ENCODE measurements at places on chromosomes 6 and 20.
A peak's percentile ranks its signal among the peaks of the same experiment; 100 is the strongest.

GRCh38 chr20:15784020-15784419 lies 789.2 kb downstream of the KIF16B start:
- DNase-seq: no peak

- peak; percentile 34 for DNase-seq
Measured at GRCh38 chr20:48745330-48745729, 82.5 kb downstream of the PREX1 start.

- peak; percentile 68 for DNase-seq
Measured at GRCh38 chr6:43668151-43669028, 19.2 kb downstream of the MRPS18A start.

GRCh38 chr20:59577037-59577808 lies 27.1 kb upstream of the PHACTR3 start:
- no peak for DNase-seq

GRCh38 chr6:130132286-130132701 lies 90.5 kb downstream of the SAMD3 start:
- DNase-seq: no peak

GRCh38 chr6:170052991-170053821 lies 237.7 kb downstream of the DLL1 start:
- DNase-seq: no peak

DNA sequence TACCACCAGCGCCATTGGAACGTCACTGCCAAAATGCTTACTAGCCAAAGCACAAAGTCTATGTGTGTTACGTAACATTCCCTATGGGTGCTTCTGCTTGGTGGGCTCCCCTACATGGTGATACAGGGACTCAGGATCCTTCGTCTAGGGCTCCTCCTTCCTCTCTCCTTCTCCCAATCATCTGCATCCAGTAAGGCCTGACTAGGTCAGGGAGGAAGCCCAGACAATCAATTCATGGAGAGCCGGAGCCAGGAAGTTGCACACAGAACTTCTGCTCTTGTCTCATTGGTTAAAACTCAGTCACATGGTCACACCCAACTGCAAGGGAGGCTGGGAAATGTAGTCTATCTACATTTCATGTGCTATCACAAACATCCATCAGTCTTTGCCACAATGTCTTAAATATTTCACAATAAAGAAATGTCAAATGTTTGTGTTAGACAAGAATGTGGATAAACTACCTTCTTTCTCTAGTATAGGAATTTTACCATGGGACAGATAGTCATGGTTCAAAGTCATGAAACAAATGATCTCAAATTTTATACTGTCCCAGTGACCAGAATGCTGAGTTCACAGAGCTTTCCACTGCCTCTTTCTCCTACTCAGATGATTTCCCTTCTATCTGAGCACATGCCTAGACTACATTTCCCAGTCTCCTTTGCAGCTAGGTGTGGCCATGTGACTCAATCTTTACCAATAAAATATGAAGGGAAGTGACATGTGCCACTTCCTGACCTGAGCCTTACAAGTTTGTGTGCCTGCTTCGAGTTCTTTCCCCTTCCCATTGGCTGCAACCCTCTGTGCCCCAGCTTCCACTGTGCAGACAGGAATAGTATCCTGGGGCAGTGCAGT lies 9.3 kb upstream of the KCNK15 start:
- peak; percentile 95 for DNase-seq

DNA sequence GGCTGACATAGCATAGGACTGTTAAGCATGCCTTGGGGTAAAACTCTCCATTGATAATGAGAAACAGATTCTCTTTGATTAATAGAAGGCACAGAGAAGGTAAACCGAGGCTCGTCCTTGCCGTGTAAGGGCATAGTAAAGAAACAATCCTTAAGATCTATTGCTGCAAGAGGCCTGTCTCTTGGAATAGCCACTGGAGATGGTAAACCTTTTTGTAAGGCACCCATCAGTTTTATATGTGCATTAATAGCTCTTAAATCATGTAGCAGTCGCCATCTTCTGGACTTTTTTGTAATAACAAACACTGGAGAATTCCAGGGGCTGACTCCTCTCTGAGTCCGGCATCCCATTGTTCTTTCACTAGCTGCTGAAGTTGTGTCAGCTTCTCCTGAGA lies 8.4 kb upstream of the ABHD12 start:
- DNase-seq: peak; percentile 93

DNA sequence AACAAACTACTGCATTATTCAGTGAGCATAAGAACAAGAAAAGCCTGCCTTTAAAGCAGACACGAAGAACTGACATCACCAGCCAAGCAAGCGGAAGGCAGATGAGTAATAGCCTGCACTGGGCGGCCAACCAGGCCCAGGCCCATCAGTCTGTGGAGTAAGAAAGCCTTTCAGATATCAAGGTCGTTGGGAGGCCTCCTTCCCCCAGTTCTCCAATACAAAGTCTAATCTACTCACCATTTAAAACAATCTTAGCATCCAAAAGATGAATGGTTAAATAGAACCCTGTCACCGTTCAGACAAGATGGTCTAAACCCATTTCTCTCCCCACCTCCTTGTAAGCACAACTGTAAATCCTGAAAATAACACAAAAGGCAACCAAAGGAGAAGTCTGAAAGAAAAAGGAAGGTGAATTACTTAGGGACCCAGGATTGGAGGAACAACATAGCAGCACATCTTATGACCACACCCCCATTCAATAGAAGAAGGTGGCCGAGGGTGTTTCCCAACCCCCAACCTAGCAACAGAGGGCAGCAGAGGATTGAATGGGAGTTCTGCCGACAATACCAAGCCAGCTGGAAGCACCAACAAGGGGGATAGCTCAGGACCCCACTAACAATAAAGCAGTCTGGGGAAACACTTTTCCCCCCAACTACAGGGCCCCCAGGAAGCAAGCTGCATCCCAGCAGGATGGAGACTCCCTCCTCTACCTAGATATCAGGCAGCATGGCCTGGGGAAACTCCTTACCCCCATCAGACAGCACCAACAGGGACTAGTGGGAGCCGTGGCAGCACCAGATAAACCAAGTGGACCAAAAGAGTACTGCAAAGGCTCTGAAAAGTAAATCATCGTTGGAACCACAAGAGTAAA lies 67.9 kb downstream of the ZHX3 start:
- peak; percentile 62 for DNase-seq

DNA sequence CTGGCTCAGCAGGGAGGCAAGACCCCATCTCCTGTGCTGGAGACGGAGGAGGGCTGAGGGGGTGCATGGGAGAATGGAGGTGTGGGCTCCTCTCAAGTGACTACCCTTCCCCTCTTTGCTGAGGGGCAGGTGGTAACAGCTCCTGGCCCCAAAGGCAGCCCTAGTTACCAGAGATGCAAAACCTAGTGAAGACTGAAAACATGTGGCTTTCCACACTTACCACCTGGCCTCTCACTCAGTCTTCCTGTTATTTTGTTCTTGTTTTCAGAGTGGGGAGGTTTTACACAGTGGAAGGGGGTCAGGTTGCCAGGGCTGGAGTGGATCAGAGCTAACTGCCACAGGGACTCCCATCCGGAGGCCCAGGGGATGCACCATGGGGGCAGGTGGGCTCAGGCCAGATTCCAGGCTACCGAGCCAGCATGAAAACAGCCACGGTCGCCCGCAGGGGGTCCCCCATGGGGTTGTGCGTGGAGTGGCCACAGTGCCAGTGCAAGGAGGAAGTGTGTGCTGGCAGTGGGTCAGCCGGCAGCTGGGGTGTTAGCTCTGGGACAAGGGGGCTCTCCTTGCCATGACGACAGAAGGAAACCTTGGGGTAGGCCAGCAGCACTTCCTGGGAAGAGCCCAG lies 21.1 kb downstream of the MYT1 start:
- DNase-seq: no peak

DNA sequence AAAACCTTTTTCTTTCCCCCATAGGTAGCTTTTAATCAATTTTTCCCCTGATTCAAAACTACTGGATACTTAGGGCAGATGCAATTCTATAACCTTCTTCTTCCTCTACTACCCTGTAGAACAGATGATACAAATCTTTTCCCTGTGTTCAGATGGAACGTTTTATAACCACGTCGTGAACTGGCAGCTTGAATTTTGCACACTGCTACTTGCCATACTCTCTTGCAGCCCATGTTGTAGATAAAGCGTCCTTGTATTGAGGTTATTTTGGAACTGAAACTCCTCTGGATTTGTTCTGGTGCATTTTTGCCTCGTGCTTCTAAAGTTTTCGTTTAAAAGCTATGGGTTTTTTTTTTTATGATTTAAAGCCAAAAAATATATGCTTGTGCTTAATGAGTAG lies 440.2 kb downstream of the RFPL4B start:
- DNase-seq: no peak

GRCh38 chr20:49684335-49684997 lies 29.2 kb downstream of the B4GALT5 start:
- no peak for DNase-seq

DNA sequence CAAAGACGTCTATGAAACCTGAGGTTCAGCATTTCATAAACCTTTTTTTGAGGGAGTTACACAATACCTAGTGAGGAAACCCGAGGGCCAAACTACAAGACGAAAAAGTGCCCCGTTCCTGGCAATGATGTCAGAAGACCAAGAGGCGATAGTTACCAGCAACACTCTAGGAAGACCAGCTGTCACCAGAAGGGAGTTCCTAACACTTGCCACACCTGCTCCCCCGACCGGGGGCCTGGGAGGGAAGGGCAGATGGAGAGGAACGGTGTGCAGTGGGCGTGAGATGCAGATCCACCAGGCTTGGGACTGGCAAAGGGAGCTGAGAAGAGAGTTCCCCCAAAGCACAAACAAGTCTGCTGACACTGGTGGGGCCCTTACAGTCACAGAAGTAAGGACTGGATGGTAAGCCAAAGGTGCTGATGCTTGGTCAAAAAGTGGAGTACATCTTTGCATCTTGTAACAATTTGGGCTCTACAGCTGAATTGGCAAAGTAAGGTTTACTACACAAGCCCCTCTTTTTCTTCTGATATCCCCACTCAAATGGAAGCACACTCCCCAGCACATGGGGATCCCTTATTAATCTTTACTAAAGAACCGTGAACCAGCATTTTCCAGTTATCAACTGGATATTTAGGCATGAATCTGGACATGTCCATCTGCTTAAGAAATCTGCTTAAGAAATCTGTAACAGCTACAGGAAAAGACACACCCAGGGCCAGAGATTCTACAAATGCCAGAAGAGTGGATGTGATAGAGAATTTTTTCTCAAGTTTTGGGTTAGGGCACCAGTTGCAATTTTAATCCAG lies 38.5 kb downstream of the PANK2 start:
- DNase-seq: no peak

GRCh38 chr6:23218751-23219150 lies 649.4 kb downstream of the HDGFL1 start:
- no peak for DNase-seq

- DNase-seq: no peak
Measured at GRCh38 chr20:31566658-31567379, 38.3 kb upstream of the ID1 start.

DNA sequence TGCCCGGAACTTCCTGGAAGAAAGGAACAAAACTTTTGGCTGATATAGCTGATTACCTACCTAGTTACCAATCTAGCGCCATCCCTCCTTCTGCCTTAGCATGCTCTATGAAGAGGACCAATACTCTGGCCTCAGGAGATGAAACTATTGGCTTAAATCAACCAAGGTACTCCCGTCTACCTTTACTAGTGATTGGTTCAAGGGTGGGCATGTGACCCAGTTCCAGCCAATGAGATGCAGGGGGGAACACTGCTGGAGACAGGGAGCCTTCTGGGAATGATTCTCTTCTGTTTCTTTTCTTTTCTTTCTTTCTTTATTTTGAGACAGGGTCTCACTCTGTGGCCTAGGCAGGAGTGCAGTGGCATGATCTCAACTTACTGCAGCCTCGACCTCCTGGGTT lies 72.6 kb upstream of the CCDC167 start:
- no peak for DNase-seq

DNA sequence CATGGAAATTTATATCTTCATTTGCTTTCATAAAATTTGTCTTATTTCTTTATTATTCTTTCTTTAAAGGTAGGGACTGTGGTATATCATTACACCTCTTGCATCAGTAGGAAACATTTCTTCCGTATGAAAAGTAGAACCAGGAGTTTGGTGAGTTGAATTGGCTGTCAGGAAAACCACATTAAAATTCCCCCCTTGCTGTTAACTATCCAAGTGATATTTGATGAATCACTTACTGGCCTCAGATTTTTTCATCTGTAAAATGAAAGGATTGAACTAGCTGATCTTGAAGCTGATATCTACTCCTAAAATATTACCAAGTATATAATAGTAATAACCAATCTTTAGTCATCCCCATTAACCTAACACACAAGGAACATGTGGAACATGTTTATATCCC lies 460.9 kb downstream of the GJA1 start:
- DNase-seq: no peak

- no peak for DNase-seq
Measured at GRCh38 chr6:154994836-154995253, 270 bp upstream of the TIAM2 start.

- DNase-seq: no peak
Measured at GRCh38 chr6:45626087-45626891, 248.6 kb upstream of the SUPT3H start.

GRCh38 chr6:17093686-17094085 lies 8.2 kb upstream of the STMND1 start:
- DNase-seq: no peak

GRCh38 chr6:165729307-165729936 lies 66.4 kb upstream of the PDE10A start:
- DNase-seq: peak; percentile 59
